Upper lobe of left lung (tissue), 6 donors: ENCODE measurements at places on chromosomes 4 and X. TPM values are rescaled to one million over a fixed set of nuclear protein-coding genes. Genes with fewer than 3 reads are reported as not detected.
A peak's percentile ranks its signal among the peaks of the same experiment; 100 is the strongest.

DNA sequence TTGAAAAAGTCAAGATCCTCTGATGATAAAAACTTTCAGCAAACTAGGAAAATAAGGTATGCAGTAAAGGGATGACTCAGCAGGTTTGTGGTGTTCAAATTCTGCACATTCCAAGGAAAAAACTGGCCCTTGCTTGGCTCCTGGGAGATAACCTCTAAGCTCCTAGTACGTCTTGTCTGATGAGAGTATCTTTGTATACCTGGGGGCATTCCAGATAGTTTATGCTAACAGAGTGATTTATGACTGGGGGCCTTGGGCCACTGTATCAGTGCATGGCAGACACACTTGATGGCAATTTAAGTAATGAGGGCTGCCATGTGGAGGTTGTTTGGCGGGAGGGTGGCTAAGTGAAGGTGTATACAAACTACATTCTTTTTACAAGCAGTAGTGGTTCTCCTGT, 56.9 kb downstream of the NSG1 start:
- H3K36me3 ChIP-seq = no peaks in the 10 kb centered on the region
- no peak overlapping the region for H3K4me3 ChIP-seq
- no peaks in the 10 kb centered on the region for H3K27me3 ChIP-seq
- H3K27ac ChIP-seq = no peak overlapping the region
- no peaks in the 10 kb centered on the region for H3K4me1 ChIP-seq

DNA sequence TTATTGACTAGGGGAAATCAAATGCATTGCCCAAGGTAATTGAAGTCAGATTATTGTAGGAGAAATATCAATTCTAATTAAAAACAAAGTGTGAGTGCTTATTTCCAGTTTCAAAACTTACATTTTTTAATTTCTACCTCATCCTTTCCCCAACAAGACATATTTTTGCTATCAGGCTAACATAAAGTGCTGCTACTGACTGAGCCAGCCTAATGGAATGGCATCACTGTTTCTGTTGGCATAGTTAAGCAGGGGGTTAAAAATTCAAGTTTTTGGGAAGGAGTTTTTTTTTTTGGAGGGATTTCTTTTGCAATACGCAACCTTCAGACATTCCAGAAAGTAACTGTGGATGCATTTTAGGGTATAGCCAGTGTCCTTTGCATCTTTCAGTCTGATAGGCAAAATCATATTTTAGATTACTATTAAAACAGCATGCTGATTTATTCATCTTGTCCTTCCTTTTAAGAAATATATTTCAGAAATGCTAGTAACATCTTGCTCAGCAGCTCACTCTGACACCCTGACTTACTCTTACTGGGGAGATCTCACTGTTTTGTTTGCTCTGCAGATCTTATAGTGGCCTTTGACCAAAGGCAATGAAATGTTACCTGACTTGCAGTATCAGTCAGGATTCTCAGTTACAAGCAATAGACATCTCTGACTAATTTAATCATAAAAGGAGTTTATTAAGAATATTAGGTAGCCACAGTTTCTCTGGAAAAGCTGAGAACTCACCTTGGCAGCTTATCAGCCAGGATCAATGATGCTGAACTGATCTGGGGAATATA, 24.4 kb downstream of the GAB1 start:
- no peak overlapping the region for H3K27ac ChIP-seq
- DNase-seq = no peak
- no peaks in the 10 kb centered on the region for H3K36me3 ChIP-seq
- H3K4me3 ChIP-seq = no peak overlapping the region

- no peaks in the 10 kb centered on the region for H3K4me1 ChIP-seq
- H3K36me3 ChIP-seq = no peaks in the 10 kb centered on the region
- DNase-seq = no peak
- H3K27ac ChIP-seq = no peak overlapping the region
Observed at GRCh38 chr4:172143605-172144314, 330.6 kb downstream of the GALNTL6 start.

DNA sequence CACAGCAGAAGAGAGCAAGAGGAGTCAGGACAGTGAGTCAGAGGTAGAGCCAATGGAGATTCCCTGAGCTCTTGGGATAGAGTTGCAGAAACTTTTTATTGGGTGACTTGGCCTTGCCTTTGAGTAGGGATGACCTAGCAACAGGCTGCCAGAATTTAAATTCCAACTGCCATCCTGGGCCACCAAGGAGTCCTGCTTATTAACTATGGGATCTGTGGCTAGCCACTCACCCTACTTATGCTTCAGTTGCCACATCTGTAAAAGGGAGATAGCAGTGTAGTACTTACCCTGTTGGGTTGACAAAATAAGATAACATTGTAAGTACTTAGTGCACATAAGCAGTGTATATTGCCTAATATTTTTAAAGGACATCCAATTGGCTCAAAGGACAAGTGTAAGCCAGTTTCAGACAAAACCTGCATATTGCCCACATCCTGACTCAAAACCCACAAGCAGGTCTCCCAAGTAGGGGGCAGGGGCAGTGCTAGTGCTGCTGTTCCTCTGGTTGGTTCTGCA, 43.5 kb upstream of the TMEM164 start:
- no peaks in the 10 kb centered on the region for H3K36me3 ChIP-seq
- H3K4me1 ChIP-seq = no peaks in the 10 kb centered on the region
- no peak overlapping the region for H3K4me3 ChIP-seq
- H3K27me3 ChIP-seq = no peaks in the 10 kb centered on the region

DNA sequence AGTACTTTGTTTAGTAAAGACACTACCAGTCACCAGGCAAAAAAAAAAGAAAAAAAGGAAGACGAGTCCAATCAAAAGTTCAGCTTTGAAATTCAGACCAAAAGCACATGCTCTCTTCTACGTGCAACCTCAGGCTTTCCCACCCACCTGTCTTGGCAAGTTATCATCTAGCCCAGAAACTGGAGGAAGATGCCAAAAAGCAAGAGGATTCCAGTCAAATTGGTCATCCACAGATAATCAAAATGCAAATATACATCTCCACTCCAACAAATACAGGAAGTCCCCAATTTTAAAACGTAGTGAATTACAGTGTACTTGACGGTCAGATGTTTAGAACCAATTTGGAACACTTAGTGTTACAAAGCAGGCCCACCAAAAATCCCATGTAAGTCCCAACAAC, 96.5 kb downstream of the PALLD start:
- no peaks in the 10 kb centered on the region for H3K36me3 ChIP-seq
- H3K27ac ChIP-seq = no peak overlapping the region
- H3K27me3 ChIP-seq = no peaks in the 10 kb centered on the region

DNA sequence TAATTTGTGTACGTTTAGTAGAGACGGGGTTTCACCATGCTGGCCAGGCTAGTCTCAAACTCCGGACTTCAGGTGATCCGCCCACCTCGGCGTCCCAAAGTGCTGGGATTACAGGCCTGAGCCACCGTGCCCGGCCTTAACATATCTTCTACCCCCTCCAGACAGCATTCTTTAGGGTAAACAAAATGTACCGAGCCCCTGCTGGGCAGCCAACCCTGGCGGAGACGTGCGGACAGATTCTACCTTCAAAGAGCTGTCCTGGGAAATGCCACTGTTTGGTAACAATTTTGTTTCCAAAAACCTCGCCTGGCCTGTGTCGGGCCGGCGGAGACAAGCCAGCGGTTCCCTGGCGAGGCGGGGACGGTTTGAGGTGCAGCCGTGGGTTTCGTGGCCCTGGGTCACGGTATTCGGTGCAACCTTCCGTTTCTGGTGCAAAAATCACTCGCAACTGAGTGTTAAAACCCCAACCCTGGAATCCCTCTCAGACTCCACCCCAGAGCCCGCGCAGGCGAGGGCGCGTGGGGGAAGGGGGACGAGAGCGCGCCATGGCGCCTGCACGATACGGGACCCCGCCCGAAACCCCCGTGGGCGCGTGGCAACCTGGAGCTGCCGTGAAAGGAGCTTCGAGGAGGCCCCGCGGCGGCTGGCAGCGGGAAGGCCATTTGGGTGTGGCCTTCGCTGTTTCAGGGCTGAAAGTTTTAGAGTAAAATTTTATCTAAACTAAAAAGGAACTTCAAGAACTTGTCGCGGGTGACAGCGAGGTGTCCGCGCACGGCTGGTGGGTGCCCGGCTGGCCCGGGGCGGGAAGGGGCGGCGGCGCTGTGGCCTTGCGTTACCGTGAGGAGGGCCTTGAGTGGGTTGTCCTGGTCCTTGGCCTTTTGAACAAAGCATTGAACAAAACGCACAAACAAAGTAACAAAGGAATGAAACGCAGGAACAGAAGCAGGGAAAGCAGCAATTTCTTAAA, 17.0 kb downstream of the MRFAP1 start:
- no peak overlapping the region for H3K4me3 ChIP-seq
- DNase-seq = no peak
- H3K27me3 ChIP-seq = no peaks in the 10 kb centered on the region
- H3K27ac ChIP-seq = no peak overlapping the region
- H3K4me1 ChIP-seq = peaks cover 11% of the 10 kb centered on the region

The DRD5 gene
- not detected for total RNA-seq

DNA sequence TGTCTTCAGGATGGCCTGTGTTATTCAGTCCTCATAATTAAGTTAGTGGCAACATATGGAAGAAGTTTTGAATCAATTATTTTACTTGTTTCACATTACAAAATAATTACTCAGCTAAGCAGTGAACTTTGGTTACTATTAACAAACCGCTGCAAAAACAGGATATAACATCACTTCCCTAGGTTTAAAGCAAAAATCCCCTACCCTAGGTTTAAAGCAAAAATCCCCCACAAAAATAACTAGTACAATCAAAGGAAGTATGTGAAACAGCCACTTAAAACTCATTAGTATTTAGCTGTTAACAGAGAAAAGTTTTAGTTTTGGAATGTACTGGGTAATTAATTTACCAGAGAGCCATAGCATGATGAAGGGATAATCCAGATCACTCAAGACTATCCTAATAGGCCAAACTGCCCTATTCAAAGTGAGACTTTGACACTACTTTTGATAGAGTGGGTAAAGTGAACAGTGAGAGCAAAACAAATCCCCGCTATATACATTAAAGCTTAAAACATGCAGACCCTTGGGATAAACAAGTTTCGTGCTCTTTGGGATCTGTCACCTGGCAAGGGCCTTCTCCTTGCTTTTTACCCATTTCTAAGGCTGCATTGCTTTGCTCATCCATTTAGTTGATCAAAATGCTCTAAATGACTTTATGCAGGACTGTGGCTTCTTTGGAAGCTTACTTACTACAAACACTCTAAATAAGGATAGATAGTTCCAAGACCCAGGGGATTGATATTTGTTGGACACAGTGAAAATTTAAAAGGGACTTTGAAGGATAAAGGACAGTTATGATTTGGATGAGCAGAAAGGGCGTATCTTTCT, 36.4 kb upstream of the GPR174 start:
- no peaks in the 10 kb centered on the region for H3K36me3 ChIP-seq
- H3K27ac ChIP-seq = peak overlapping the region; percentile 9
- H3K4me3 ChIP-seq = no peak overlapping the region
